Coronary artery (tissue), 2 donors: ENCODE measurements at places on chromosomes 5 and 9.

DNA sequence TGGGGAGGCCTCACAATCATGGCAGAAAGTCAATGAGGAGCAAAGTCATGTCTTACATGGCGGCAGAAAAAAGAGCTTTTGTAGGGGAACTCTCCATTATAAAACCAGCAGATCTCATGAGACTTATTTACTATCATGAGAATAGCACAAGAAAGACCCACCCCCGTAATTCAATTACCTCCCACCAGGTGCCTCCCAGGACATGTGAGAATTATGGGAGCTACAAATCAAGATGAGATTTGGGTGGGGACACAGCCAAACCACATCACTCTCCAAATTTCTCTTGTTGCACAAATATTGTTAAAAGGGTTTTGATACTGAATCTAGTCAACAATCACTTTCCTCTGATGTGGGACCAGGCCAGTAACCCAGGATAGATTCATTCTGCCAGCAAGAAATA, 1176.1 kb downstream of the CDH9 start:
- no peak for DNase-seq

DNA sequence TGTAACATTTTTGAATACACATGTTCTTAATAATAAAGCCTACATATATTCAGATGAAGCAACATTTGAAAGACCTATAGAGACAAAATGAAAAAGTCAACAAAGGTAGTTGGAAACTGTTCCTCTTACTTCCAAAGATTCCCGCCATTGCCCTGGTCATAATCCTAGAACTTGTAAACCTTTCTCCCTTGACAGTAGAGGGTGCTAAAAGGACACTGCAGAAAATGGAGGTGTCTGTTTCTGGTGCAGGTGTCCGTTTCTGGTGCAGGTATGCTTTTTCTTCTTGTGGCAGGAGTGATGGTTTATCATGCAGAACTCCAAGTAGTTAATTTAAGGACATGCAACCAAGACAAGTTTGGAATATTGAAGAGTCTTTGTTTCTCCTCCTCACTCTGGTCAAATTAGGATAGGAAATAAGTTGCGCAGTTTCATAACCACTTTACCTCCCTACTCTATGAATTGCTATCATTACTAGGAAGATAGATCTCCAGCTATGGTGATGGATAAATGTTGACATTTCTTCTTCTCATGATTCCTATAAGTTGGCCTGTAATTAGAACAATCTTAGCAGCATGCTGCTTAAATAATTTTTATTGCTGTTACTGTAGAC, 56.0 kb upstream of the FAM174A start:
- DNase-seq: no peak

DNA sequence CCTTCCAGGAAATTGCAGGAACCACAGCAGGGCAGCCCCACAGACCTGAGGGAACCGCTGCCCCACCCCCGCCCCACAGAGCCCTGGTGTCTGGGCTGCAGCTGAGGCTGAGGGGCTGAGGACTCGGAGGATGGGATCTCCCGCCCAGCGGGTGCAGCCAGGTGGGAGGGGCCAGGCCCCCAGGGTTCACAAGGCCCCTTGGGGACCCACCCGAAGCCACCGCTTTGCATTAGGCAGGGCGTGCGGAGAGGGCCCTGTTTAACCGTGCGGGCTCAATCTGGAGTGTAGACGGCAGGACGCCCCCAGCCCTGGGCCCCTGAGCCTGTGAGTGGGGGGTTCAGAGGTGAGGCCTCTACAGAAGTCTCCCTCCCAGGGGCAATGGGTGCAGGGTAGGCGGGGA, 10.8 kb downstream of the NOTCH1 start:
- no peak for DNase-seq

GRCh38 chr5:168974082-168974481, 326.9 kb downstream of the SLIT3 start:
- no peak for DNase-seq

GRCh38 chr9:99822109-99822805, 572 bp downstream of the NR4A3 start:
- DNase-seq: peak; percentile 78

DNA sequence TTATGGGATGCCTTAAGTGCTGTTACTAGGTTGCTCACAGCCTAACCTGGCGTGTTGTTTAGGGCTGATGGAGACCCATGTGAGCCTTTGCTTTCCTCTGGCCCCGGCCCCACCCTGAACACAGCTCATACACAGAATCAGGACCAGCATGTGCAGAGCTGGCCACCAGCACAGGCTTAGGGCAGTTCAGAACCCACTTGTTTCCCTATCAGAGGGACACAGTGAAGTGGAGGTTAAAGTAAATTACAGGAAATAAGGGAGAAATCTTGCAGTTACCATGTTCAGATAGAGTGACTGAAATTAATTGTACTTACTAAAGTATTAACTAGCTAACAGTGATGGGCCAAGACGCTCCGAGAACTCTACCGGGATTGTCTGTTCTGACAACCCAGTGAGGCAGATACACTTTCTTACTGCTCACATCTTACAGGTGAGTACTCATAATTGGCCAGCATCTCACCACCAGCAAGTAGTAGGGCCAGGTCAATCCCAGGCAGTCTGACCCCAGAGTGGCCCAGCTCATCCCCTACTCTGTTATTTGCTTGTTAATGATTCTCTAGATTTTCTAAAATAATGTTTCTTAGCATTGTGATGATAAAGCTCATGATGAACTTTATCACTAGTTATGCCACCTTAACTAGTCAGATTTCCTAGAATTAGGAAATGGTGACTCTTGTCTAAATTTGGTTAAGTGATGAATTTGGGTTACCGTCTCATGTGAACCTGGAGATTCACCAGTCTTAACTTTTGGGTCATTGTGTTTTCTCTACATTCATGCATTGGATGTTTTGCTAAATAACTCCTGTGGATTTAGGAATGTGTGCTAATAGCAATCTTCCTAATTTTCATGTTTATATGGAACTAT, 15.4 kb downstream of the CCT5 start:
- no peak for DNase-seq

GRCh38 chr9:83340451-83340850, 197.8 kb downstream of the FRMD3 start:
- no peak for DNase-seq

DNA sequence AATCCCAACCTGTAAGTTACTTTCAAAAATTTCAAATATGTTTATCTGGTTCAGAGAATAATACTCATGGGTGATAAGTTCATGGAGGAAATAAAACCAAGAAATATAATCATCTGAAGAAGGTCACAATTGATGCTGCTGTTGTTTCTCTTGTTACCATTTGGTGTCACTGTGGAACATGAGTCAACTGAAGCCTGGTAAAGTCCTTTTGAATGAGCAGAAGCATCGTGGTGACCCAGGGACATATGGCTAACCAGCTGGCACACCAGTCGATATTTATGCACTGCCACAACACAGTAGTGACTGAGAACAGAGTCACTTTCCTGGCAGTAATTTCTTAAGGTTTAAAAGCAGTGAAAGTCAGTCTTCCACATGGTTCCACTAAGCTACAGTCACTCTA, 612.9 kb upstream of the TLE4 start:
- no peak for DNase-seq

DNA sequence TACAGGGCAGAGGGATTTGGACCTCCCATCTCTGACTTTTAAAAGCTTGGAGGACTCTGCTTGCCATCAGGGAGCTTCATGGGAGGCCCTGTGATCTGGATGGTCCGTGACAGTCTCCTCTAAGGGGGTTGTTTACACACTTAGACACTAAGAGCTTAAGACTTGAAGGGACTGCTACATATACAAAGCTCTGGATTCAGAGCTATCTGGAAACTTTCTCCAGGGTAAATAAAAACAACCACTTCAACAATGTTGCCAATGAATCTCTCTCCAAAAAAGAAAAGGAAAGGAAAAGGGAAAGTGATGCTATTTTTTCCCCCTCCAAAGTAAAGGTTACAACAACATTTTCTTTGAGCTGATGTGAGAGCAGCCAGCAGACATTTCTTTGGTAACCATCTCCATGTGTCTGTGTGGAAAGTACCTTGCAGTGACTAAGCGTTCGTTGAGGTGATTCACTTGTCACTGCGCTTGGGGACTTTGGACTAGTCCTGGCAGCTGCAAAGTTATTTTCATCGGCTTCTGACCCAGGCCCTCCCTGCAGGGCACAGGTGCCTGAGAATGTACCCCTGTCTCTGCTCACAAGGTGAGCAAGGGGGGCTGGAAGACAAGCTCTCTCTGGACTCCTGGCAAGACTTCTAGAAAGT, 262.1 kb upstream of the KLF4 start:
- no peak for DNase-seq

GRCh38 chr9:79357194-79357593, 214.6 kb upstream of the TLE4 start:
- DNase-seq: no peak

GRCh38 chr5:131379723-131380122, 115.9 kb downstream of the CDC42SE2 start:
- DNase-seq: no peak

DNA sequence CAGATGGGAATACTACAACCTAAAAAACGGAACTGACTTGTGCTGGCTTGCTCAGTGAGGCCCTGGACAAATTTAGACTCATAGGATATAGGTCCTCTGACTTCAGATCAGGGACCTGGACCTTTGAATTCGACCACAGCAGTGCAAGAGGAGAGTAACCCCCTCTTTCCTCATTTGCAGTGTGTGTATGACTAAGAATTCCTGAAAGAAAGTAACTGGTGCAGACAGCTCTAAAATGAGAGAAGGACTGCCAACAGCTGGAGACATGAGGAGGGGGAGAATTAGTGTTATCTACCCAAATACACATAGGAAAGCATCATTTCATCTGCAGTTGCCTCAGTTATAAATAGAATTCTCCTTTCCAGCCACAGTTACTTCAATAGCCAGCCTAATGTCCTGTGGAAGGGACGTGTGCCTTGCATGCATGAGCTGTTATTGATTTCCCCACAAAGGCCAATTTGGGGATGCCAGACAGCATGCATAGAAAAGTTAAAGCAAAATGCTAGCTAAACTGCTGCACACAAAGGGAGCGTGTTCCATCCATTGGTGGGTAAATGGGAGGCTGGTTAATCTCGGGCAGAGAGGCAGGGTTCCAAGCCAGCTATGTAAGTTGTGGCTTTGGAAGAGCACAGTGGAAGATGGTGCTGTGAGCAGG, 442.7 kb downstream of the CDK5RAP2 start:
- DNase-seq: no peak

DNA sequence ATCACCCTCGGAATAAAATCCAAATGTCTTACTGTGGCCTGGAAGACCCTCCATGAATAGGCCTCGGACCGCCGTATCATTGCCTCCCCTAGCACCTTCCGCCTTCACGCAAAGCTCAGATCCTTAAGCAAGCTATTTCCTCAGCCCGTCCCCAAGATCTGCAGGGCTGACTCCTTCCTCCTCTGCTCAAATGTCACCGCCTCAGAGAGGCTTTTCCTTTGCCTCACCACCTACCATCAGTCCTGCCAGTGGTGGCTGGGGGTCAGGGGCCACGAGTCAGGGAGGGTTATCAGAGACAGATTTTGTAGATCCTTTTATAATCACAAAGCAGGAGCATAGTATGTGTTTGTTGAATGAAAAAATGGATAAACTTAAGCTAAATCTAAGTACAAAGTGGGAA, 74.4 kb upstream of the KIF2A start:
- no peak for DNase-seq

GRCh38 chr9:136013524-136014034, 52.4 kb upstream of the UBAC1 start:
- no peak for DNase-seq

GRCh38 chr5:146291421-146292074, 47.1 kb upstream of the POU4F3 start:
- no peak for DNase-seq

GRCh38 chr5:103211576-103212561, 46.7 kb upstream of the MACIR start:
- no peak for DNase-seq

DNA sequence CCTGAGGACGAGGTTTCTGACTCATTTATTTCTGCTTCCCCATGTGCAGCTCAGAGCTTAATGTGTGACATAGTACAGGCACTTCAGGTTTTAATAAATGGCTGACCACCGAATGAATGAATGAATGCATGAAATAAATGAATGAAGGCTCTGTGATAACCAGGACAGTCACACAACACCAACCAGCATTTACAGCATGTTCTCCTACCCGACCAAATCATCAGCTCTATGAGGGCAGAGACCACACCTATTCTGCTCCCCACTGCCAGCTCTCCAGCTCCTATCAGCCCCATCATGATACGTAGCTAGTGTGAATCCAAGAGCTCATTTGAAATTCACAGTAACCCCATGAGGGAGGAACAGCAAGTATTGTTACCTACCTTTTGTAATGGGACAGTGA, 4.8 kb downstream of the TMOD1 start:
- DNase-seq: no peak

GRCh38 chr5:132207778-132208177, 19.9 kb downstream of the P4HA2 start:
- no peak for DNase-seq

GRCh38 chr5:32842813-32843530, 131.9 kb downstream of the NPR3 start:
- no peak for DNase-seq

- DNase-seq: no peak
These were observed 14.8 kb downstream of the TGFBI start for GRCh38 chr5:136043551-136043950.

GRCh38 chr9:36876056-36876455, 158.0 kb downstream of the PAX5 start:
- DNase-seq: no peak

- no peak for DNase-seq
These were observed 54.1 kb downstream of the MRPS30 start for GRCh38 chr5:44862808-44863207.

- DNase-seq: no peak
These were observed 431.0 kb upstream of the MEF2C start for GRCh38 chr5:89313804-89314588.

- no peak for DNase-seq
These were observed 63.7 kb upstream of the FAM120A start for GRCh38 chr9:93387791-93388190.

GRCh38 chr5:137592317-137592716, 93.2 kb upstream of the SPOCK1 start:
- DNase-seq: no peak

- DNase-seq: peak; percentile 31
These were observed 48.6 kb downstream of the AMBP start for GRCh38 chr9:114029311-114030170.

- DNase-seq: no peak
These were observed 29.8 kb upstream of the HMCN2 start for GRCh38 chr9:130235558-130236435.

GRCh38 chr5:14197056-14197455, 53.9 kb downstream of the TRIO start:
- no peak for DNase-seq
